ENCODE measurements at places on chromosomes 11 and 22.

DNA sequence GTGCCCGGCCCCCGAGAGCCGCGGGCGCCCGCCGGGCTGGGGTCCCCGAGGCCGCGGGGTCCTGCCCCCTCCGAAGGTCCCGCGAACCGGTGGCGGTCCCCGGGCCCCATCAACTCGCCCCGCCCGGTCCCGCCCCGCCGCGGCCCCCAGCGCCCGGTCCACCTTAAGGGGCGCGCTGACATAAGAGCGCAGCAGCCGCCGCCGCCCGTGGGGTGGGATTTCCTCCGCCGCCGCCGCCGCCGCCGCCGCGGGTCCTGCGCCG, at the start of gene ZDHHC8:
TSS of gene ZDHHC8 (plus strand) at position 208 of the 262 bp plus-strand sequence. CDS start 144 bp downstream, outside the sequence.
- DNase-seq = peak; percentile 70

DNA sequence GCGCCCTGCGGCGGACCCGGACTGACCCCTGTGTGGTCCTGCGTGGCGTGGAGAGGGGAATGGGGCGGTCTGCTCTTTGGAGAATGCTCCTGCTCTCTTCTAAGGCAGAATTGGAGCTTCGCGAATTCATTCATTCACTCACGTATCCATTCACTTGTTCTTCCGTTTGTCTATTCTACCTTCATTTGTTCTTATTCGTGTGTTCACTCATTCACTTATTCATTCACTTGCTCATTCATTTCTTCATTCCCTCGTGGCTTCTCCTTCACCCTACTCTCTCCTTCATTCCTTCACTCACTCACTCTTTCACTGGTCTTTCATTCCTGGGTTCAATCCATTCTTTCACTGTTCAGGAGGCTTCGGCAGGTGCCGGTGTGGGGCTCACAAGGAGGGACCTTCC, 69.6 kb downstream of the WNT7B start:
- DNase-seq = no peak

DNA sequence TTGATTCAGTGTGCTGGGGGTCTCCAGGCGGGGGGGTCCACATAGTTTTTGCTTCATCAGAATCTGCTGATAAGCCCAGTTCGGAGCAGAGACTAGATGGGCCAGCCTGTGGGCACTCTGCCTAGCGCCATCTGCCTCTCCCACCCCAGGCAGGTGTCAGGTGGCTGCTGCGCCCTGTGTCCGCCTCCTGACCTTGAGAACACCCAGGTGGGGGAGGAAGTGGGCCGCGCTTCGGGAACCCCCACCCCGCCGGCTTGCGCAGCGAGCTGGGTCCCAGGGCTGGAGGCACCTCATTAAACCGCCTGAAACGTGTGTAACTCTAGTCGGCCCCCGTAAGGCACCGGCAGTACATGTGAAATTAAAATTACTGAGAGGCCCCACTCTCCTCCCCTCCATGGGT, 113.6 kb downstream of the KCNQ1 start:
- no peak for DNase-seq

- no peak for DNase-seq
Observed at GRCh38 chr11:48106166-48106565, 110.4 kb upstream of the OR4B1 start.

DNA sequence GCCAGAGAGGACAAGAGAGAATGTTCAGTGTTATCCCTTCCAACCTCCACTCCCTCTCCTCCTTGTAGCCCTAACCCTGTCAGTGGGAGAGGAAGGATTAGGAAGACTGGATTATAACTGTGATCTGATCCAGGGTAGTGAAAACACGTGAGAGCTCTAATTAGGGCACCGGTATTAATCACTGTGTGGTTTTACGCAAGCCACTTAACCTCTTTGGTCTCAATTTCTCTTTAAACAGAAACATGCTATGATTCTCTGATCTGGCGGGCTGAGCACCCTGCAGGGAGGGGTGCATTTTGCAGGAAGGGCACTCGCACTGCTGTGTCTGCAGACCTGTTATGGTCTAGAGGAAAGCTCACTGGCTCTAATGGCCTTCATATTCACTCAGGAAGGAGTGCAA, 11.5 kb downstream of the RPL27A start:
- DNase-seq = no peak

- DNase-seq = no peak
Observed at GRCh38 chr22:33456511-33456910, 398.3 kb upstream of the SYN3 start.

All from activated T-cell treated with anti-CD3 and anti-CD28 coated beads, Interleukin-2, amount 50 U/mL, for 24 hours (primary cell).